ENCODE measurements at places on chromosomes 7 and 10. TPM values are rescaled to one million over a fixed set of nuclear protein-coding genes. Genes with fewer than 3 reads are reported as not detected.

- no peak overlapping the region for H3K4me3 ChIP-seq
- DNase-seq = no peak
Measured at GRCh38 chr10:131749767-131750142, 151.1 kb upstream of the PPP2R2D start.

GRCh38 chr10:133224756-133225372 lies 5.2 kb upstream of the UTF1 start:
- H3K4me3 ChIP-seq = no peak overlapping the region
- no peak overlapping the region for H3K27ac ChIP-seq
- H3K4me1 ChIP-seq = no peaks in the 10 kb centered on the region
- H3K27me3 ChIP-seq = peaks cover 38% of the 10 kb centered on the region
- no peaks in the 10 kb centered on the region for H3K36me3 ChIP-seq

- no peak overlapping the region for H3K27ac ChIP-seq
- H3K4me3 ChIP-seq = no peak overlapping the region
- no peak for DNase-seq
Measured at GRCh38 chr7:145875267-145875666, 241.3 kb upstream of the CNTNAP2 start.

GRCh38 chr10:123102673-123103072 lies 33.1 kb upstream of the HMX3 start:
- no peaks in the 10 kb centered on the region for H3K36me3 ChIP-seq
- H3K27ac ChIP-seq = no peak overlapping the region
- H3K27me3 ChIP-seq = no peaks in the 10 kb centered on the region
- no peaks in the 10 kb centered on the region for H3K4me1 ChIP-seq

- H3K4me3 ChIP-seq = no peak overlapping the region
- DNase-seq = no peak
- H3K4me1 ChIP-seq = no peaks in the 10 kb centered on the region
- no peaks in the 10 kb centered on the region for H3K36me3 ChIP-seq
- no peaks in the 10 kb centered on the region for H3K27me3 ChIP-seq
Measured at GRCh38 chr10:15200626-15201025, 32.1 kb upstream of the NMT2 start.

DNA sequence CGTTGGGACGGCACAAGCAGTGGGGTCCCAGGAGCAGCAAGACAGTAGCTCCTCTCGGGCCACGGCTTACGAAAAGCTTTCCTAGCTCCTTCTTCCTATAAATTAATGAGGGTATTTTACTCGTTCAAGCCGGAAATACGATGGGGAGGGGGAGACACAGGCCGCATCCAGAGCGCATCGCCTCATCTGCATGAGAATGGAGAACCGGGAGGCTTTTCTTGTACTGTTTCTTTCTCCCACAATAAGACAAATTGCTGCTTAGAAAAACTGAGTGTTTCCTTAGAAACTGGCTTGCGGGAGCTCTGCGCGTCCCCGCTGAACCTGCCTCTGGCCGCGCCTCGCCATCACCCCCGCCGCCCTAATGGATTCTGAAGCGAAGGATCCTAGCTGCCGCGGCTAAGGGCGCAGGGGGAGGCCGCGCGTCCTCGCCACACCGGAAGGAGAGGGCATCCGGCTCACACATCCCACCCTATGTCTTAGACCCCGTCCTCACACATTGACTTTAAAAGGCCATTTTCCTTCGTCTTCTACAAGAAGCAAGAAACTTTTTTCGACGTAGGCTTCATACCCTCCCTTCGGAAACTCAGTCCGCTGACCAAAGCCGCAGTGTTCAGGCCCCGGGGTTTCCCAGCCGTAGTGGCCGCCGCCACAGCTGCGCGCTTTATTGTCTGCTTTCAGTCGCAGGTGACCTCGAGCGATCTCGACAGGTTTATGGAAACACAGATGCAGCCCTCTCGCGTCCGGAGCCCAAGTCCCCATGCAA lies 8.8 kb downstream of the NXPH1 start:
- H3K4me1 ChIP-seq = no peaks in the 10 kb centered on the region
- DNase-seq = no peak
- no peak overlapping the region for H3K27ac ChIP-seq
- no peaks in the 10 kb centered on the region for H3K36me3 ChIP-seq
- peaks cover 59% of the 10 kb centered on the region for H3K27me3 ChIP-seq

GRCh38 chr7:137975221-137975620 lies 26.7 kb downstream of the CREB3L2 start:
- H3K4me1 ChIP-seq = peaks cover 8% of the 10 kb centered on the region
- peak; percentile 46 for DNase-seq
- H3K27me3 ChIP-seq = no peaks in the 10 kb centered on the region

DNA sequence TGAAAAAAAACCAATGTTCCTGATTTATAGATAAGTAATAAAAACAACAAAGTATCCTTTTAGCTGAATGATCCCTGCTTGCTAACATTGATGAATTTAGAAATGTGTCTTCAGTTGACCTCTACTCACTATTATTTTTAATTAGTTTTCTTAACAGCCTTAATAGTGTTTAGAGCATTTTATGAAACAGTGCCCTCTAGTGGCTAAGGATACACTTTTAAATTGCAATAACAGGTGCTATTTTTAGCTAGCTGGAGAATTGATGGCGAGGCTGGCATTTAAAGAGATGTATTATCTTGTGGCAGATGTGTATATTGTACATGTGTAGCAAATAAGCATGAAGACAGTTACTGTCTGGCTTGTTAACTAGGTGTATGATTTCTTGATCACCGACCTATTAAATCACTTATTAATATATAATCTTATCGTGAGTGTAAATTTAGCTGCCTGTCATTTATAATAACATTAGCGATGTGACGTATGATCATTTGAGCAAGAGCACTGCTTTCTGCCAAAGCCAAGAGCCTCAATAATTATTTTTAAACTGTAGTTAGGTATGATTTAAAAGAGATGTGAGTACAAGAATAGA lies 451.9 kb downstream of the DPP6 start:
- no peak for DNase-seq
- H3K4me3 ChIP-seq = no peak overlapping the region
- H3K27me3 ChIP-seq = no peaks in the 10 kb centered on the region
- H3K36me3 ChIP-seq = no peaks in the 10 kb centered on the region
- no peak overlapping the region for H3K27ac ChIP-seq
- H3K4me1 ChIP-seq = no peaks in the 10 kb centered on the region

DNA sequence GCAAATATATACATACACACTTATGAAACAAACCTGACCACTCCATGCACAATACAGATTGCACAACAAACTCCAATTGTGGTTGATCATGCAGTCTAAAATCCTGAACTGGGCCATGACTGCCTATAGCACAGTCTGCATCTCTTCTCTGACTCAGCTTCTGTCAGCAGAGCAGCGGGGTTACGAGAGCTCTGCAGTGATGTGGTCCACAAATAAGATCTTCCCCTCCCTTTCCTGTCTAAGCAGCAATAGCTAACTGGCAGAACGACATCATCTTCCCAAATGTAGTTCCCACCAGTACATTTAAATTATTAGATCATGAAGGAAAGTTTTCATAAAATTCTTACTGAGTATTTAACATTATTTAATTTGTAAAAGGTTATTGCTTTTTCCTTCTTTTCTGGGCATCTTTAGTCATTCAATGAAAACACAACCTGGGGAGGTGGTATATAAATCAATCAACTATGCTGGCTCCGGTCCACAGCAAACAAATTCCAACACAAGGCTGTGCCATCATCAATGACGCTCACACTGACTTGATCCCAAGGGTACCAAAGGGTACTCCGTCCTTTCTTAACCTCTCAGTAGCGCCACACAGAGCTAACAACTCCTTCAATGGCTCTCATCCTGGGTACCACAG lies 17.1 kb downstream of the ARHGAP21 start:
- H3K4me1 ChIP-seq = peaks cover 44% of the 10 kb centered on the region
- no peak overlapping the region for H3K4me3 ChIP-seq
- no peak overlapping the region for H3K27ac ChIP-seq

GRCh38 chr10:111835574-111835973 lies 348.0 kb downstream of the GPAM start:
- DNase-seq = no peak
- H3K4me1 ChIP-seq = peaks cover 2% of the 10 kb centered on the region
- no peak overlapping the region for H3K27ac ChIP-seq
- no peaks in the 10 kb centered on the region for H3K27me3 ChIP-seq

GRCh38 chr7:148397551-148397950 lies 193.0 kb upstream of the C7orf33 start:
- H3K4me1 ChIP-seq = no peaks in the 10 kb centered on the region
- H3K27ac ChIP-seq = no peak overlapping the region
- no peak overlapping the region for H3K4me3 ChIP-seq
- peaks cover 8% of the 10 kb centered on the region for H3K27me3 ChIP-seq

DNA sequence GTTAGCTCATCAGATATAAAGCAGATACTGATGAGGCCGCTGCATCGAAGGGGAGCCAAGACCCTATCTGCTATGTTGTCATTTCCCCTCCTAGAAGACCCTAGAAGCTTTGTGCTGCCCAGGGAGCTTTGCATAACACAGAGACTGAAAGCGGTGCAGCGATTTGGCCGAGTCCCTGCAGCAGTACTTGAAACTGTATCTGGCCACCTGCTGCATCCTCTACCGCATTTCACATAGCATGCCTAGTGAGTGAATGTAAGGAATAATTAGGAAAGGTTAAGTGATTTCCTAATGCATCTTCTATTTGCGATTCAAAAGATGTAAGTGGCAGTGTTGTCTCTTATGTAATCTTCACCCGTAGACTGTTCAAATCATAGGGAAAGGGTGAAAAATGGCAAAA lies 106.7 kb downstream of the LRMDA start:
- peaks cover 8% of the 10 kb centered on the region for H3K4me1 ChIP-seq
- no peaks in the 10 kb centered on the region for H3K36me3 ChIP-seq
- DNase-seq = no peak
- no peaks in the 10 kb centered on the region for H3K27me3 ChIP-seq
- H3K4me3 ChIP-seq = no peak overlapping the region

DNA sequence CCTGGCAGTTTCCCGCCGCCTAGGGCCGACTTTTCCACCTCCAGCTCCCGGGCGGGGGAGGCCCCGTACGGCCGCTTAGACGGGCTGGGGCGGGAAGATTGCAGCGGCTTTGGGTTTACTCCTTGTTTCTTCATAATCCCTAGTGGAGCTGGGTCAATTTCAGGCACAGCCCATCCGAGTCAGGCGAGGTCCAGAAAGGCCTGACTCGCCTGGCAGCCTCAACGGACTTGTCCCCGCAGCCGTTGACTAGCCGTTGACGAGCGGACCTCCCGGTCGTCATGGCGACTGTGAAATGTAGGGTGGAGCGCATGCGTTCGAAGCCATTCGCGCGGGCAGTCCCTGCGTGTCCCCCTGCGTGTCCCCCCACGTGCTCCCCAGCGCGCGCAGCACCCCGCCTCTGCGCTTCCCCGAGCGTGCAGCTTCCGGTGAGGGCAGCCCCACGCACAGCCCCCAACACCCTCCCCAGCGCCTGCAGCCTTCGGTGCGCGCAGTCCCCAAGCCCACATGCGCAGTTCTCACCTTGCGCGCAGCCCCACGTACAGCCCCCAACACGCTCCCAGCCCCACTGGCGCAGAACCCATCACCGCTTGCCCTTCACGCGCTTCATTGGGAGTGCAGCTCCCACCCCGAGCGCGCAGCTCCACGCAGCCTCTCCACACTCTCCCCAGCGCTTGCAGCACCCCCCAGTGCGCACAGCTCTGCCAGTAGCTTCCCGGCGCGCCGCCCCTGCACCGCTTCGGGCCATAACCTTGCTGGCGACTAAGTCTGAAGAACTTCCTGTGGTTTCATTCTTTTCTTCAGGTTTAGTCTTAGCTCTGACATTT lies 67.8 kb downstream of the TBX20 start:
- no peak overlapping the region for H3K27ac ChIP-seq
- no peaks in the 10 kb centered on the region for H3K4me1 ChIP-seq
- peaks cover 3% of the 10 kb centered on the region for H3K27me3 ChIP-seq
- peak overlapping the region; percentile 36 for H3K4me3 ChIP-seq

- H3K4me1 ChIP-seq = peaks cover 6% of the 10 kb centered on the region
- H3K27me3 ChIP-seq = no peaks in the 10 kb centered on the region
- H3K4me3 ChIP-seq = no peak overlapping the region
- DNase-seq = no peak
- peak overlapping the region; percentile 62 for H3K27ac ChIP-seq
Measured at GRCh38 chr10:128062331-128062880, 63.8 kb downstream of the MKI67 start.

DNA sequence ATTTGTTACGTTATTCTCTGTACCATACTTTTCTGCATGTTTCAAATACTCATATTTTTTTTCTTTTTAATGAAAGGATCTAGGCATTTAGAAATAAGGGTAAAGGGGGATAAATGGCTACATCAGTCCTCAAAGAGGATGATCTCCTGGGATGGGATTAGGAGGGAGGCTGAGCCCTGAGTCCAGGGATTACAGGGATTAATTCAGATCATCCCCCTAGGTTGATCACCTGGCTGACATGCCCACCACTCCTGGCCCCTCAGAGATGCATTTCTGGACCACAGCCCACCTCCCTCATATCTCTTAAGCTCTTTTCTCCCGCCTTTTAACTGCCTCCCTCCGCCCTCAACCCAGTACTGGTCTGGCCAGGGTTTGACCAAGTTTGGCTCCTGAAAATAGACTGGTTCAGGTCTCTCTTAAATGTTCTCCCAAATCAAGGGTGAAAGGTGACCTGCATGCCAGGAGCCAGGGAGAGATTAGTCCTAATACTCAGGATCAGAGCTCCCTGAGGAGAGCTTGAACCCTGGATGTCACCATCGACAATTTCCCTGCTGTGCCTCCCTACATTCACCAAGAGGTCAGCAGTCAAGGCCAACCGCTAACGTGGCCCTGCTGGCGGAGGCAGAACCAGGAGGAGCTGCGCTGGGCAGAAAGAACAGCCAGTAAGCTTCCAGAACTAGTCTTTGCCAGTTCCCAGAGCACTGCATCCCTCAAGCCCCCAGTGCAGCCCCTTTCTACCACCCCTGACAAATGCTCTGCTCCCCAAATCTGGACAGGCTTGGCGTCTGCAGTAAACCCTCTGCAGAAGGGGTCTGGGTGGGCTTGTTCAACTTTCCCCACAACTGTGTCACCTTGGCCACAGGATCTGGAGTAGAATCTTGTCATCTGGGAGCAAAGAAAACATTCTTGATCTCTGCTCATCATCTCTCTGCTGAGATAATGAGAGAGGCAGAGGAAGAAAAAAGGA lies 3.0 kb upstream of the CCDC136 start:
- no peak overlapping the region for H3K27ac ChIP-seq
- H3K4me1 ChIP-seq = peaks cover 14% of the 10 kb centered on the region
- H3K4me3 ChIP-seq = no peak overlapping the region
- no peak for DNase-seq
- H3K27me3 ChIP-seq = no peaks in the 10 kb centered on the region
- H3K36me3 ChIP-seq = no peaks in the 10 kb centered on the region

GRCh38 chr7:114047889-114048288 lies 129.1 kb upstream of the PPP1R3A start:
- H3K27me3 ChIP-seq = no peaks in the 10 kb centered on the region
- H3K36me3 ChIP-seq = no peaks in the 10 kb centered on the region
- H3K4me1 ChIP-seq = no peaks in the 10 kb centered on the region

- H3K27ac ChIP-seq = peak overlapping the region; percentile 22
- DNase-seq = no peak
- peaks cover 29% of the 10 kb centered on the region for H3K4me1 ChIP-seq
- H3K27me3 ChIP-seq = no peaks in the 10 kb centered on the region
Measured at GRCh38 chr7:30920584-30921539, 9.2 kb downstream of the AQP1 start.

- H3K4me1 ChIP-seq = peaks cover 34% of the 10 kb centered on the region
- DNase-seq = peak; percentile 34
- H3K27me3 ChIP-seq = no peaks in the 10 kb centered on the region
- peak overlapping the region; percentile 99 for H3K27ac ChIP-seq
- no peaks in the 10 kb centered on the region for H3K36me3 ChIP-seq
Measured at GRCh38 chr10:29736366-29737073, 101.7 kb upstream of the SVIL start.

Gene ASIC3
- total RNA-seq = 11.0 TPM

Gene ASB13
- 15.9 TPM for total RNA-seq

Gene PRPS1L1
- total RNA-seq = not detected

Gene LIPJ
- not detected for total RNA-seq

Gene ADAM12
- not detected for total RNA-seq

Gene DPP6
- total RNA-seq = 0.94 TPM

Gene PPP1R17
- not detected for total RNA-seq

Gene UNCX
- total RNA-seq = not detected

Gene SPDYE1
- not detected for total RNA-seq

Gene CARD11
- 0.13 TPM for total RNA-seq

Gene MMRN2
- 29.5 TPM for total RNA-seq

Gene SORCS1
- total RNA-seq = 0.36 TPM

Gene MYL10
- not detected for total RNA-seq
